HS-27A (cell line): ENCODE measurements at places on chromosomes 16 and 17.

GRCh38 chr16:88437367-88437964 lies 15.6 kb upstream of the ZFPM1 start:
- no peak for DNase-seq

- no peak for DNase-seq
Measured at GRCh38 chr16:81633147-81633619, 145.9 kb upstream of the PLCG2 start.

DNA sequence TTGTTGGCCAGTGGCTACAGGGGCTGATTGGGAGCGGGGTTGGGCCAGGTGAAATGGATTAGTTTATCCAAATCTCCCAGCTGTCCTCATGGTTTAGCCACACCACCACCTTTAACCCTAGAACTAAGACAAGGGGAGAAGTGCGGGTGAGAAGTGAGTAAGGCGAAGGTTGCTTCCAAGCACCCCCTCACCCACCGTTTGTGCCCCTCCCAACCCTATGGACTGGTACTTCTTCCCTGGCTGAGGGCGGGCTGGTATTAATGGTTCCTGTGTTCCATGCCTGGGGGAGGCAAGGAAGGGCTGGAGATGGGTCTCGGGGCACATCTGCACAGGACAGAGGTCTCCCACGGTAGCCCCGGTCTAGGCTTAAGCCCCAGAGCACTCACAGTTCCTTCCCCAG lies 25.1 kb downstream of the NT5M start:
- DNase-seq = no peak

DNA sequence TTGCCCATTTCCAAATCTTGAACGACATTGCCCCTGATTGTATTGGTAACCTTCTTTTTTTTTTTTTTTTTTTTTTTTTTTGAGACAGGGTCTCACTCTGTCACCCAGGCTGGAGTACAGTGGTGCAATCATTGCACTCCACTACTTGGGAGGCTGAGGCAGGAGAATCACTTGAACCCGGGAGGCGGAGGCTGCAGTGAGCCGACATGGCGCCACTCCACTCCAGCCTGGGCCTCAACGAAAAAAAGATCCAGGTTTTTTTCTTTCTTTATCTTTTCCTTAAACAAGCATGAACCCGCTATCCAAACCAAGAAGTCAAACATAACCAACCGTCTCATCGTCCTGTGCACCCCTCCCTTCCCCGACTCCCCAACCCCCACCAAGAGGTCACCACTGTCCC lies 47.6 kb upstream of the RPH3AL start:
- DNase-seq = no peak

GRCh38 chr17:67436233-67436632 lies 59.2 kb downstream of the PITPNC1 start:
- DNase-seq = no peak

GRCh38 chr16:86517652-86518258 lies 7.4 kb downstream of the FOXF1 start:
- no peak for DNase-seq

DNA sequence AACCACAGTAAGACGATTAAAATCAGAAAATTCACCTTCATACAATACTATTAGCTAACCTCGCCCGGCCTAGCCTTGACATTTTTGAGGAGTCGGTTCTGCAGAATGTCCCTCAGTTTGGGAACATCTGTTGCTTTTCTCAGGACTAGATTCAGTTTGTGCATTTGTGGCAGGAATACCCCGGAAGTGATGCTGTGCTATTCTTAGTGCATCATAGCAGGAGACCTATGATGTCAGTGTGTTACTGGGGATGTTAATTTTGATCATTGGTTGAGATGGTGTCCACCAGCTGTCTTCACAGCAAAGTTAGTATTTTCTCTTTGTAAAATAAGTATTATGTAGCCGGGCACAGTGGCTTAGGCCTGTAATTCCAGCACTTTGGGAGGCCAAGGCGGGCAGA lies 21.5 kb upstream of the HELZ start:
- DNase-seq = no peak

- DNase-seq = peak; percentile 99
Measured at GRCh38 chr16:70289229-70290094, at the start of gene AARS1. Gene AARS1 (minus strand): TSS chr16:70289506. CDS start chr16:70282763, 6,743 bp downstream.
